SK-MEL-5 (cell line): ENCODE measurements at places on chromosomes 6 and 20. TPM values are rescaled to one million over a fixed set of nuclear protein-coding genes. Genes with fewer than 3 reads are reported as not detected.

- no peak for DNase-seq
Observed at GRCh38 chr6:105550955-105551620, 148.2 kb upstream of the PREP start.

- no peak for DNase-seq
Observed at GRCh38 chr20:62918147-62918546, 8.2 kb downstream of the DIDO1 start.

The PRL gene
- total RNA-seq, result not detected in 2 replicates

DNA sequence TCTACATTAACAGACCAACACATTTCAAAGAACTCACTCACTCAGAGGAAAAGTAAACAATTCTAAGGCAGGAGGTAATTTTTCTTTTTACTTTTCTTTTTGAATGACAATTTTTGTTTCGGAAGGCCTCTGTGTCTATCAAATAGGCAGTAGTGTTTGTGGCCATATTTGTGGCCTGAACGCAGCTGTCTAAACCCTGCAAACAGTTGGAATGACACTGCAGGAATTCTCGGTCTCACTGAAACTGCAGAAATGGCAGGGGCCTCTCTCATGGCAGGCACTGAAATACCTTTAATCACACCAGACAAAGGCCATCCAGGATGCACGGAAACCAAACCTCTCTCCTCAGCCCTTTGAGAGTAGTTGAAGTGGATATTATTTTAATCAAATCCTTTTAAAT, 30.4 kb downstream of the FYN start:
- peak; percentile 11 for DNase-seq
